Ovary (tissue), 10 donors: ENCODE measurements at places on chromosomes 7 and 10.

- DNase-seq, result no peak
Measured at GRCh38 chr10:102473445-102474331, 22.3 kb upstream of the C10orf95 start.

DNA sequence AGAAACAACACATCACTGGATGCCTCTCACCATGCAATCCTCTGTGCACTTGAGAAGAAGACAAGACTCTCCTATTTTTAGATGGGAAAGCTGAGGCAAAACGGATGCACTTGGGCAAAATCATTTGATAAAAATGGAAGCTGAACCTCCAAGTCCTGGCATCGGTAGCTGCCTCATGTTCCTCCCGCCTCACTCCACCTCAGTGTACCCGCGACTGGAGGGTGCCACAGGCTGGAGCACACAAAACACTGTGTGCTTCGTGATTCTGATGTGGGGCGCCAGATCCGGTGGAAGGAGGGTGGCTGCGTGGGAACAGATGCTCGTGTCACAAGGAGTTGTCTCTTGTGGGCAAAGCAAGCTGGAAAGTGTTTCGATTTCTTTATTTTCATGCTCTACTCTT lies 41.3 kb downstream of the TAS2R41 start:
- DNase-seq, result no peak

- no peak for DNase-seq
Measured at GRCh38 chr10:52915391-52915790, 142.8 kb upstream of the MBL2 start.

DNA sequence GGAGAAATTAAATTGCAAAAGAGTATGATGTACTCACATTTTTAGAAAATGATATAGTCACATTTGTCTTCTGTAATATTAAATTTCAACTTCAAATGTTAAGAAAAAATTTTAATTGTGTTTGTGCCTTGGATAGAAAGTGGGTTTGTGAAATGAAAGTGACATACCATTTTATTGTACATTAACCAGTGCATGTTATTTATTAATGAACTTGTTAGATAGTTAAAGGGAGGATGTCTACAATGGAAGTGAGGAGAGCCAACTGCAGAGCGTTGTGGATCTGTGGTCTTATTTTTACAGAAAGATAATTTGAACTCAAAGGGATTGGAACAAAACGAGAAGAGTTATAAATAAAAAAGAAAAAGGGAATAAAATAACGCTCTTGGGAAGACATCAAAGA lies 291.7 kb downstream of the ARL4A start:
- DNase-seq, result no peak
